ENCODE measurements at places on chromosomes 4 and X. TPM values are rescaled to one million over a fixed set of nuclear protein-coding genes. Genes with fewer than 3 reads are reported as not detected.

SLC16A2 gene
- 29.4 TPM for total RNA-seq

PASD1 gene
- not detected for total RNA-seq

NLGN3 gene
- 1.0 TPM for total RNA-seq

FRMD7 gene
- total RNA-seq, result not detected

RELL1 gene
- 5.4 TPM for total RNA-seq

Measured in A549 treated with RU486 at 1 μM for 4 hours (cell line).